NCI-H1105 treated with DMSO at 0.1 percent for 48 hours (cell line): ENCODE measurements at places on chromosomes 11 and 22.

- no peak for DNase-seq
Observed at GRCh38 chr22:26651815-26652214, 5.6 kb upstream of the MIAT start.

- no peak for DNase-seq
Observed at GRCh38 chr11:57571606-57572005, 4.1 kb upstream of the UBE2L6 start.

DNA sequence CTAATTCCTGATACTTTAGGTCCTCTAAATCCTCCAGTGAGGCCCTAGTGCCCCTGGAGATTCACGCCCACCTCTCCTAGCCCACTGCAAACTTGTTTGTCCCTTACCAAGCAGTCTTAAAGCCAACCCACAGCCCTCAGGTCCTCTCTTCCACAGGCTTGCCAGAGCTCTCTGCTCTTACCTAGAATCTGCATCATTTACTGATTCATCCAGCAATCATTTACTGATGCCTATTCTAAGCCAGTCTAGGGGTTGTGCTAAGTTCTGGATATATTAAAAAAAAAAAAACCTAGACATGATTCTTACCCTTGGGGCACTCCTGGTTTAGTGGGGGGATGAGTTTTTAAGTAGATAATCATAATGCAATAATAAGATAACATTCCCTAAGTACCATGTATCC lies 43.0 kb upstream of the PLET1 start:
- no peak for DNase-seq

DNA sequence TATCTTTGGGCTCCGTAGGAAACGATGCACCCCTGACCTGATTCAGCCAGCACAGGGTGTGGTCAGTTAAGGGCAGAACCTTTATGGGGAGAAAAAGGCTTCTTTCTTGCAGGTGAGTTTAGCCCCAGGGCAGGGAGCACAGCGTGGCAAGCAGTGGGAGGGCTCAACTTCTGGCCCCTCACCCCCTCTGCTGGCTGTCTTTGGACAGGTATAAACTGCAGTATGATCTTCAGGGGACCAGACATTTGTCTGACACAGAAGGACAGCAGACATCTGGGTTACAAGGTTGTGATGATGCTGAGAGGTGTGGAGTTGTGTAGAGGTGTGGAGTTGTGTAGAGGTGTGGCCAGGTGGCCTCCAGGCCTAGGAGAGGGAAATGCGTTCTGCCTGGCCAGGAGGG lies 324.0 kb upstream of the PLET1 start:
- no peak for DNase-seq

DNA sequence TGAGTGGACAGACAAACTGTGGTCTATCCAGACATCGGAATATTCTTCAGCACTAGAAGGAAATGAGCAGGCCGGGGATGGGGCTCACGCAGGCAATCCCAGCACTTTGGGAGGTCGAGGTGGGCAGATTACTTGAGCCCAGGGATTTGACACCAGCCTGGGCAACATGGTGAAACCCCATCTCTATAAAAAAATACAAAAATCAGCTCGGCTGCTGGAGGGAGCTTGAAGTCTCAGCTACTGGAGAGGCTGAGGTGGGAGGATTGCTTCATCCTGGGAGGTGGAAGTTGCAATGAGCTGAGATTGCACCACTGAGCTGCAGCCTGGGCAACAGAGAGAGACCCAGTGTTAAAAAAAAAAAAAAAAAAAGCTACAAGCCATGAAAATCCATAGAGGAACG lies 8.0 kb upstream of the CTSD start:
- DNase-seq = no peak

GRCh38 chr11:62588966-62589637 lies 2.2 kb downstream of the TUT1 start:
- no peak for DNase-seq

DNA sequence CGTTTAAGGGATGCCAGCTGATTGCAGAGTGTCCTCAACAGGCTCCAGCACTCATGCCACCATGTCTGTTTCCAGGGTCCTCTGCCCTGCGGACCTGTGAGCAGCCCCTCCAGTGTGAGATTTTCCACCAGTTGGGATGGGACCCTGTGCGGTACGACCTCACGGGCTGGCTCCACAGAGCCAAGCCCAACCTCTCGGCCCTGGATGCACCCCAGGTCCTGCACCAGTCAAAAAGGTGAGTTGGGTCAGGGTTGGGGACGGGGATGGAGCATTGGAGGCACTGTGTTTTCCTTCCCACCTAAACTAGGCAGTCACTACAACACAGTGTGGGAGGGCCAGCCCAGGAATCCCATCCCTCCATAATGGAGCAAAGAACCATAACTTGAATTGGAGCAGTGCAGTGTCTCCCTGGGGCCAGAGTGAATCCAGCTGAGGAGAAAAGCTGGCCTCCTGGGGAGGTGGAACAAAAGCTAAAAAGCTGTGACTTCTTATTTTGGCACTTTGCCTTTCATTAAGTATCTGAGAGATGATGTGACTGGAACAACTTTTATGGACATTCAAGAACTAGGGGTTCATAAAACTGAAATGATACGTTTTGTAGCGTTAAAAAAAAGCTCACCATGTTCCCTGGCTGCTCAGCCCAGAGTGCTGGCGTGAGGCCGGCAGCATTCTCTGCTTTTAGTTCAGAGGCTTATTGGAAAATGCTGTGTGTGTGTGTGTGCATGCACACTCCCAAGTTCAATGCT lies 101.8 kb downstream of the MYO18B start:
- DNase-seq = no peak

- no peak for DNase-seq
Observed at GRCh38 chr22:50553310-50553709, 7.6 kb downstream of the KLHDC7B start.

- peak; percentile 90 for DNase-seq
Observed at GRCh38 chr22:38788021-38788816, 5.7 kb downstream of the DNAL4 start.

DNA sequence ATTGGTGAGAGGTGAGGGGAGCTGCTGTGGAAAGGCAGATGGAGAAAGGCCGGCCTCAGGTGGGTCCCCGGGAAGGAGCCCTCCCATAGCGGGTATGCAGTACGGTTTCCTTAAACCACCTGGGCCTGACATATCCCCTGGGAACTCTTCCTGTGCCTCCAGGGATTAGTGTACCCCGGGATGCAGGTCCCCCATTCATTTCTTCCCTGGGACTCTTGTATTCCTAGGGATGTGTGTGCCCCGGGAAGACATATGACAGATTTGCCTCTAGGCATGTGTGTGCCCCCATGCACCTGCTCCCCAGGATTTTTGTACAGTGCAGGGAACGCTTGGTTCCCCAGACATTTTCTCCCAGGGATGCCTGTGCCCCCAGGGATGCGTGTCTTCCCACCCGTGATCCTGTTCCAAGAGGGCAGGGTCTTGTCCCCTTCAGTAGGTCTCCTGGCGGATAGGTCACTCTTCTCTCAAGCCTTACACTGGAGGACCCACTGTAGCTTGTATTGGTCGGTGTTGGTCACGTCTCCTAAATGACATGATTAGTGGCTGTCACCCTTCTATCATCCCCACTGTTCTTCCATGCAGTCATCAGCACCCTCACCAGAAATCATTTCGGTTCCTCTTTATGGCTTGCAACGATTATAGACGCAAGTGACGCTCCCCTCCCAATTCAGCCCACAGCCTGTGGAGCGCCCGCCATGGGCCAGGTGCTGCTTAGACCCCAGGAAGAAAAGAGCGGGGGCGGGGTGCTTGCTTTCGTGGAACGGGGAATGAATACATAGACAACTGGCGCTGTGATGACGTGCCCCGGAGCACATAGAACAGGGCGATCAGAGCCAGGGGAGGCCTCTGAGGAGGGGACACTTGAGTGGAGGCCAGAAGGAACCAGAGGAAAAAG lies 1.3 kb downstream of the PARVB start:
- DNase-seq = no peak

DNA sequence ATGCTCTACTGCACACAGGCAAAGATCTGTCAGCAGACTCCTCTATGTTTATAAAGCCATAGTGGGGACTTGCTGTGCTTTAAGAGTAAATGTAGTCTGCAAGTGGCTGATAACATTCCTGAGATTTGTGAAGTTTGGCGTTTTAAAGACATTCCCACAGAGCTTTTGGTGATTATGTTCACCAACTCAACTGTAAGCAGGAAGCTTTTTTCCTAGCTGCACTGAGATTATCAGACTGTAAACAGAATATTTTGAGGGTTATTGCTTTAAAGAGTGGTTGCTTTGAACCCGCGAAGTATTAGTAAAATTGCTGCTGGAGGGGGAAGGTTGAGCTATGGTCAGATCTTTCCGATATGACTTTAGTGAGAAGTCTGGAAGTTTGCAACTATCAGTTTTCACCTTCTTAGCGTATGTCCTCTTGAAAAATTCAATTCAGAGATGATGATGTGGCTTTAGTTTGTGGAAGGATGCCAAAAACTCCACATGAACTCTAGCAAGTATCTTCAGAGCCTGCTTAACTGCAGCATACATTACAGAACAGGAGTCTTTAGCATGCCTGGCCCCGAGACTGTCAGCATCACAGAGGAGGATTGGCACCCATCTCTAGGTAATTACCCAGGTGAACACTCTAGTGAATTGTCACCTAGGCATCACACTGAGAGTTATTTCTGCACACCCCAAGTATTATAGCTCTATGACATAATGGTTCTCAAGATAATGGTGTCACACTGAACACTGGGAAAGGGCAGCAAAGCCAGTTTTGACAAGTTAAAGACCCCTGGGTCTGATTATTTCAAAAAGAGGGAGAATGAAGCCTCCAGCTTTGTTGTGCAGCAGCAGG lies 89.9 kb downstream of the MTNR1B start:
- peak; percentile 33 for DNase-seq

GRCh38 chr11:132056689-132057088 lies 686.3 kb downstream of the NTM start:
- DNase-seq = no peak

GRCh38 chr11:35040221-35040942 lies 98.6 kb upstream of the CD44 start:
- no peak for DNase-seq

GRCh38 chr11:72871119-72871518 lies 56.9 kb downstream of the ATG16L2 start:
- no peak for DNase-seq

DNA sequence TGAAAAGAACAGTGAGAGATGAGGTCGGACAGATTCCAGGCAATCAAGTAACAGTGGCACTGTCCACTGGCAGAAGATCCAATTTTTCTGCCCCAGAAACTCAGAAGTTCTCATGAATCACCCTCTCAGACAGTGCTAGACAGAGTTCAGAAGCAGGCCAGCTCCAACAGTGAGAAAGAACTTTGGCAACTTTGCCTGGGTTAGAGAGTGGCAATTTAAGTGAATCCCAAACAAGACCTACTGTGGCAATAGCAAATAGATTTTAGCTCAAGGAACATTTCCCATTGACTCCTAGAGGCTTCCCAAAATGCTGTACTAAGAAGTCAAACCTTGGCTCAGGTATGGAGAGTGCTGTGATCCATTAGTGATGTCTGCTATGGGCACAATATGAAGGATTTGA lies 12.3 kb downstream of the CD44 start:
- DNase-seq = no peak

DNA sequence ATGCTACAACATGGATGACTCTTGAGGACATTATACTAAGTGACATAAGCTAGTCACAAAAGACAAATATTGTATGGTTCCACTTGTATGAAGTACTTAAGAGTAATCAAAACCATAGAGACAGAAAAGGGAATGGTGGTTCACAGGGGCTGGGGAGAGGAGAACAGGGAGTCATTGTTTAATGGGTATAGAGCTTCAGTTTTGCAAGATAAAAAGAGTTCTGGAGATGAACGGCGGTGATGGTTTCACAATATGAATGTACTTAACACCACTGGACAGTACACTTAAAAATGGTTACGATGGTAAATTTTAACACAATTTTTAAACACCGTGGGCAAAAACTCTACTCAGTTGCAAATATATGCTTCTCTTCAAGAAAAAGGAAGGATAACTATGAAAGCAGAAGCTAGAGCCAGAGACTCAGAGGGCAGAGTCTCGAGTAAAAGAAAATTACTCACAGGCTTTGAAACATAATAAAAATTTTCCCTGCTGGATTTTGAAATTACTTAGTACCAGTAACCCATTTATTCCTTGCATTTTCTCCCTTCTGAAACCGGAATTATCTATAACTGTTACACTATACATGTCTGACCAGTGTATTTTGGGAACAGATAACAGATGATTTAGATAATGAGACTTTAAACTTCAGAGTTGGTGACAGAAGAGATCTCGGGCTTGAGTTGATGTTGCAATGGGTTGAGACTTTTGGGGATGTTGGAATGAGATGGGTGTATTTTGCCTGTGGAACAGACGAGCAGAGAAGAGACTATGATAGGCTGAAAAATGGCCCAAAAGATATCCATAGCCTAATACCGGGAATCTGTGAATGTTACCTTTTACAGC lies 15.0 kb downstream of the MRTFA start:
- DNase-seq = no peak

DNA sequence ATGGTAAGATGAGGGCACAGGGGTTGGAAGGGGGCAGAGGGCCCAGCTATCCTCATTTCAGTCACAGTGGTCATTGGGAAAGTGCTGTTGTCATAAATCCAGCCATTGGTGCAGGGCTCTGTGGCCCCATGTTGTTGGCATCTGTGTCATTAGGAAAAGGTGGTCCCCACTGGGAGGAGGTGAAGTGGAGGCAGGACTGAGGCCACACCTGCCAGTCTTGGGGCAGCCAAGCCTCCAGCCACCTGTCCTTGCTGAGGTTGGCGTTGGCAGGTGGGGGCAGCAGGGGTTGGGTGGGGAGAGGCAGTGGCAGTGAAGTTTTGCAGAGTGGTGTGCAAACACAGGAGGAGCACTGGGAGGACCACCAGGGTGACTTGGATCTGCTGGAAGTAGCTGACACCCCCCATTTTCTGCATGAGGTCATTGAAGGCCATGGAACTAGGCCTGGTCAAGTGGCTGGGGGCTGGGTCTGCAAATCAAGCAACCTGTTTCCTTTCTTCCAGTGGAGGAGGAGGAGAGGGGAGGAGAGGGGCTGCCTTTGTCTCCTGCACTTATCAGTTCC lies 25.3 kb downstream of the SLC22A6 start:
- DNase-seq = no peak

DNA sequence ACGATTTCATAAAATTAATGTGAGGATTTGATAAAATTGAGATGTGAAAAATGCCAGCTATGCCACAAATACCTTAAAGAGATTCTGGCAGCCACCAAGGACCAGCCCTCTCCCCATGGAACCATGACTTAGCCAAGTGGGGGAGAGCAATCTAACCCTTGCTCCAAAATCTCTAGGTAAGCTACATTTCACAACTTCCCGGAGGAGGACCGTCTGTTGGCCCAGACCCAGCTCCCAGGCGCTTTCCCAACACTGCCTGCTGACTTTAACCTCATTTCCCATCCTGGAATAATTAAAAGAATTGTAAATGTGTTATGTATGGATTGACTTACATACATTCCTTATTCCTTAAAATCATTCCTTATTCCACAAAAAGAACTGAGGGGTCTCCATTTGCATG lies 47.5 kb upstream of the TENM4 start:
- DNase-seq = no peak

DNA sequence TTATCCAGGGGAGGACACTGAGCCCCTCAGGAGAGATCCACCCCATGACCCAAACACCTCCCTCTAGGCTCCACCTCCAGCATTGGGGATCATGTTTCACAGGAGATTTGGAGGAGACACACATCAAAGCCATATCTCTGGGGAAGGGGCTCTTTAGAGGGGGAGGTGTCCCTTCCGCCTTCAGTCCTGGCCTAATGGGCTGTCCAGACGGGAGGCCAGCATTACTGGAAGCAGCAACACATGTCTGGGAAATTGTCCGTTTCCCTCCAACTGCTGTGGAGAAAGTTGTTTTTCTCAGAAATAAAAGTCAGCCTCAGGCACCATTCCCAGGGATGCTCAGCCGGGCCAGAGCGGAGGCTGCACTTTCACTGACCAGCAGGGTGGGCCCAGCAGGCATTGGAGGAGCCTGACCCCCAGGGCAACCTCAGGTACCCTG lies 9.5 kb downstream of the CACNA1I start:
- DNase-seq = no peak

GRCh38 chr22:25048659-25049647 lies 96.4 kb downstream of the KIAA1671 start:
- DNase-seq = peak; percentile 42
